ENCODE measurements at places on chromosomes 11 and 22.

DNA sequence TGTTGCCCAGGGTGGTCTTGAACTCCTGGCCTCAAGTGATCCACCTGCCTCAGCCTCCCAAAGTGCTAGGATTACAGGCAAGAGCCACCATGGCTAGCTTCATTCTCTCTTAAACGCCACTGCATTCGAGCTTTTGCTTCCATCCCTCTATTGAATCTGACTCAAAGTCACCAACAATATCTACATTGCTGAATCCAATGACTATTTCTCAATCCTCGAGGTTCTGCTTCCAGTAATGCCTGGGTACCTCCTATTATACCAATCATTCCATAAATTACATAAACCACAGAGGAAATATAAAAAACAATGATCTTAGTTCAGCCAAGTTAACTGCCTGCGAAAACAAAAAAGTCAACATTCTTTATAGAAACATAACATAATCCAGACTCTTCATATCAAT is 11.9 kb upstream of the NXF1 start:
- no peak for DNase-seq

DNA sequence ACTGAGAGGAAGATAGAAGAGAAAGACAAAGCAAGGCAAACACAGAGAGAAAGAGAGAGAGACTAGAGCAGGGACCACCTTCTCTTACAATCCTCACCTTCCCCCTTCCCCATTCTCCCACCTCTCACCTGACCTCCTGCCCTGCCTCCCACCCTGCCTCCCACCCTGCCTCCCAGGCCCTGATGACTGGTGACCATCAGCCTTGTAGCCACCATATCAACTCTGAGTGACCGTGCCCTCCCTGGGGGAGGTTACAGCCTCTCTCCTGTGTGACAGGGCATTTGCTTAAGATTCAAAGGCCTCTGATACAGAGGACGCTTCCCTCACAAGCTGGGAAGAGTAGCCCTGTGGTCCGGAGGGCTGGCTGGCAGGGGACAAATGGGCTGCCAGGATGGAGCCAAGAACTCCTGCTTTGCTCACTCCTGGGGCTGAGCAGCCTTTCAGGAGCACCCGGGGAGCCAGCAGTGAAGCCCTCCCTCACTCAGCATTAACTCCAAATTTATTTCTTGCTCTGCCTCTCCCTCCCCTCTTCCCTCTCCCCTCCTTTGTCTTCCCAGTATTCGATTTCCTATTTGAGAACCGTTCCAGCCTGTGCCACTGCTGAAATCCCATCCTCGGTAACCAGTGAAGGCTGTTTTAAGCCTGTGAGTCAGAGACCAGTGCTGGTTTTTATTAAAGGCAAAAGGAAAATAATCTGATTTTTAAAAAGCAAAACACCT is 125.2 kb upstream of the SYT13 start:
- no peak for DNase-seq

DNA sequence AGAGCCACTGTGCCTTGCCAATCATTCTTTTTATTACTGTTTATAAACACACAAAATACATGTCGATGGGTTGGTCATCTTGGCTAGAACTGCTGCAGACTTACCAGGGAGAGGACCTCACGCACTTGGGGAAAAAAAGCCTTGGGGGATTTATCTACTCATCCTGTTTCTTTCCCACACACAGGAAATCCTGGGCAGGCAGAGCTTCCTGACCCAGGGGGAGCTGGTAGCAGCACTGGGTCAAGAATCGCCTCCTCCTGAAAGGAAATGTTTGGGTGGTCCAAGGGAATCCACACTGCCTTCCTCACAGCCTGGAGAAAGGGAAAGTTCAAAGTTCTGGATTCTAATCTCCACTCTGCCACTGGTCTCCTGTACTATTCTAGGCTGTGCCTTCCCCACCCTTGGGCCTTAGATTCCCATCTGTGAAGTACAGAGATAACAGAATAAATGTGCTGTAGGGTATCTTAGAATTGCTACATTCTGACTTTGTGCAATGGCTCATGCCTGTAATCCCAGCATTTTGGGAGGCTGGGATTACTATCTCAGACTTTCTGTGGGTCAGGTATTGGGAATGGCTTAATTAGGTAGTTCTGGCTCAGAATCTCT is 31.2 kb upstream of the SMTN start:
- DNase-seq, result no peak

- DNase-seq, result no peak
Measured at GRCh38 chr22:39528080-39528661, 4.4 kb downstream of the RPS19BP1 start.

GRCh38 chr11:43674560-43674959 is 6.0 kb upstream of the HSD17B12 start:
- DNase-seq, result no peak

- no peak for DNase-seq
Measured at GRCh38 chr11:111967649-111968048, 30.5 kb downstream of the DIXDC1 start.

- no peak for DNase-seq
Measured at GRCh38 chr11:57278721-57279095, 41.7 kb upstream of the APLNR start.

GRCh38 chr11:120612513-120613263 is 101.1 kb downstream of the GRIK4 start:
- peak; percentile 53 for DNase-seq

DNA sequence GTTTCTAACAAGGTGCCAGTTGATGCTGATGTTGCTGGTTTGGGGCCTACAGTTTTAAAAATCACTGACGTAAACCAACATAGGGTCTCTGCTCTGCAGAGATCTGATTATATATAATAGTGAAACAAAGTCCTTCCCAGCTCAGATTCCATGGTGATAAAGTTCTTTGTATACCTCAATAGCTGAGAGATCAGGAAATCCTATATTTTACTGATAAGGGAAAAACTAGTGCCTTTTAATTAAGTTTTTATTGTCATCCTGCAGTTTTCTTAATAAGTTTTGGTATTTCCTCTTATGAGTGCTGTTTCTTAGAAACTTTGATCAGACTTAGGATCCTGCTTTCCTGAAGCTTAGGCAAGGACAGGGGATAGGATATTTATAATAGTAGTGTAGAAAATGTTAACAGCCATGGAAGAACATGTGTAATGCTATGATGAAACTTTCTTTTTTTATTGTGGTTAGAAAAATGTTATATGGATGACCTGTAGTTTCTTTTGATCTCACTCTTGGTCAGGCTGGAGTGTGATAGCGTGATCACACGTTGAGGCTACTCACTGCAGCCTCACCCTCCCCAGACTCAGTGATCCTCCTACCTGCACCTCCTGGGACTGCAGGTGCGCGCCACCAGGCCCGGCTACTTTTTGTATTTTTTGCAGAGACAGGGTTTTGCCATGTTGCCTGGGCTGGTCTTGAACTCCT is 14.1 kb downstream of the CAPRIN1 start:
- DNase-seq, result no peak

DNA sequence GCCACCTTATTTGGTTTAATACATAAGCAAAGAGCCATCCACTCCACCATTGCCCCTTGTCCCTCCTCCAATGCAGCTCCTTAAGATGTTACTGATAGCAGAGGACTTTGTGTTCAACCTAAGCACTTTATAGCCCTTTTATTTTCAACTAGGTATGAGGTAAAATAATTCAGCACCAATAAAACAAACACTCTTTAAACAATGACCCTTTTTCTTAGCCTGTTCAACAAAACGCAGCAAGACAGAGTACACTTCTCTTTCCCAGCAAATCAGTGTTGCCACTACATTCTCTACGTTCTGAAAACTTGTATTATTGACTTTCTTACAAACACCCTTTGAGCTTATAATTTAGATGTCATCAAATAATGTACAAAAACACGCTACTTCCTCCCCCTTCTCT is 104.0 kb upstream of the IGLL5 start:
- no peak for DNase-seq

DNA sequence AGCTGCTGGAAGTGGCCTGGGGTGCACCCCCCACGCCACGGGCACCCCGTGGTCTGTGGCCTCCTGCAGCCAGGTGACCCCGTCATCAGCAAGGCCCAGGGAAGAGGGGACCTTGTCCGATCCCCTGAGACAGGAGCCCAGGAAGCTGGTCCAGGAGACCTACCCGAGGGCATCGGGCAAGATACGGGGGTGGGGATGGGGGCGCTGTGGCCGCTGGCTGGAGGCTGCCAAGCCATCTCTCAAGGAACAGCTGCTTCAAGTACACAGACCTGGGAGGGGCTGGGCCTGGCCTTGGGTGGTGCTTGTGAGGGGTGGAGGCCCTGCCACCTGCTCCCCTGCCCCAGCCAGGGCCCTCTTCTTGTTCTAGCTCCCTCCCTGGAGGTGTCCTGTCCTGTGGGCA is 1272.1 kb downstream of the BRD1 start:
- DNase-seq, result no peak

DNA sequence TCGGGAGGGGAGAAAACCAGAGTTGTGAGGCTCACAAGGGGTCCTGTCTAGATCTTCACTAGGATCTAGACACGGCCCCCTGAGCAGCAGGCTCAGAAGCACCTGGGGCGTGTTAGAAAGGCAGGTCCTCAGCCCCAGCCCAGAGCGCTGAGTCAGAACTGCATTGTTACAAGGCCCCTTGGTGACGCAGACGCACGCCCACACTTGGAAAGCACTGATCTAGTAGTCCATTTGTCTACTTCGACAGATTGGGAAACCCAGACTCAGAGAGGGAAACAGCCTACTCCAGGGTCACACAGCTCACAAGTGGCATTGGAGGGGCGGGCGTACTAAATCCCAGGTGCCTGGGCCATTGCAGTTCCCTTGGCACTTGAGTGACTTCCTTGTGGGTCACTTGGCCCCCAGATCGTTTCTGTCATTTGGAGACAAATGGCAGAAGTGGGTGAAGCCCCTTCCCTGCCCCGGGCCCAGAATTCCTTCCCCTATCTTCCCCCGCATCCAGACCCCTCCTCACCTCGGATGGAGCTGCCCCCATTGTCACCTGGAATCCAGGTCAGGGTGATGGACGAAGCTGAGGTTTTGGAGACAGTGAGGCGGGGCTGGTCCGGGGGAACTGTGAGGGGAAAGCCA is 110.8 kb downstream of the CEP164 start:
- no peak for DNase-seq

- no peak for DNase-seq
Measured at GRCh38 chr11:31499576-31500178, 9.7 kb downstream of the IMMP1L start.

DNA sequence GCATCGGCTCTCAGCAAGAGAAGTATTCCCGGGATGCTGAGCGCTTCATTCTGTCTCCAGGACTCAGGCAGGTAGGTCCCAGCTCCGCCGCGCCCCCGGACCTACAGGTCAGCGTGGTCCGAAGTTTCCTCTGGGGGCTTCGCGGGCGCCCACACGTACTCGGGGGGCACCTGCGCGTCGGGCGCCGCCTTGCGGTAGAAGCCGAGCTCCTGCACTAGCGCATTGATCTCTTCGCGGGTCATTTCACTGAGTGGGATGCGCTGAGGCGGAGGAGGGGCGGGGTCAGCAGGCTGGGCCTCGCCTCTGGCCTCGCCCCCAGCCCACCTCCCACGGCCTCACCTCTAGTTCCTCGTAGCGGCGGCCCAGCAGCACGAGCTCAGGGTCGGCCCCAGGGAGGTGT is 2.5 kb downstream of the SELENOM start:
- DNase-seq, result no peak

GRCh38 chr22:31144223-31144622 is 3.9 kb upstream of the PLA2G3 start:
- DNase-seq, result no peak

DNA sequence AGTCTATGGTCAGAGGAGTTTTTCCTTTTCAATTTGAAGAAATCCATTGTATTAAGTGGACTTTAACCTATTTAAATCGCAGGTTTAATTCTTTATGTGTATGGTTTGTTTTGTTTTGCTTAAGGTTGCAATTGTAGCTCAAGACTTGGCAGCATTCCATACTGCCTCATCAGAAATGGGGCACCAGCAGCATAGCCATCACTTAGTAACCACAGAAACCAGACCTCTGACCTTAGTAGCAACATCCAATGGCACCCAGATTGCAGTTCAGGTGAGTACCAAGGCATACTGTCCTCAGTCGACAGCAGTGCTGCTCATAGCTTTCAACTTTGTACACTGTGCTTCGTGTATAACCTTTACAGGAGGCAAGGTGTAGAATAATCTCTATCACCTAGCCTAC is 48.4 kb upstream of the WEE1 start:
- no peak for DNase-seq

DNA sequence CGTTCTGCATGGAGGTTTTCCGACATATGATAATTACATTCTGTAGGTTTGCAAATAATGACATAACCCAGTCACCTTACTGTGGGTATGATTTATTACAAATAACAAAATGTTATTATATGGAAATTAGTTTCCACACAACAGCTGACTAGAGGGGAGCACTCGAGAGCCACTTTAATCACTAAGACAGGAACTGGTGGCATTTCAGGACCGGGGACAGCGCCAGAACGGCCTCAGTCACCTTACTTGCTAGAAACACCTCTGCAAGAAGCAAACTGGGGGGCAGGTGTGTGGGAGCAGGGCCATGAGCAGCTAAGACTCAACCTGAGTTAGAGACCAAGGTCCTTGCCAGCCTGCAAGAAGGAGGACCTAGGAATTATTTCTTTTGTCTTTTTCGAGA is 199.9 kb downstream of the DSCAML1 start:
- peak; percentile 30 for DNase-seq

GRCh38 chr11:108559904-108560303 is 33.7 kb downstream of the EXPH5 start:
- no peak for DNase-seq

GRCh38 chr22:25816522-25817059 is 74.6 kb downstream of the MYO18B start:
- DNase-seq, result no peak

DNA sequence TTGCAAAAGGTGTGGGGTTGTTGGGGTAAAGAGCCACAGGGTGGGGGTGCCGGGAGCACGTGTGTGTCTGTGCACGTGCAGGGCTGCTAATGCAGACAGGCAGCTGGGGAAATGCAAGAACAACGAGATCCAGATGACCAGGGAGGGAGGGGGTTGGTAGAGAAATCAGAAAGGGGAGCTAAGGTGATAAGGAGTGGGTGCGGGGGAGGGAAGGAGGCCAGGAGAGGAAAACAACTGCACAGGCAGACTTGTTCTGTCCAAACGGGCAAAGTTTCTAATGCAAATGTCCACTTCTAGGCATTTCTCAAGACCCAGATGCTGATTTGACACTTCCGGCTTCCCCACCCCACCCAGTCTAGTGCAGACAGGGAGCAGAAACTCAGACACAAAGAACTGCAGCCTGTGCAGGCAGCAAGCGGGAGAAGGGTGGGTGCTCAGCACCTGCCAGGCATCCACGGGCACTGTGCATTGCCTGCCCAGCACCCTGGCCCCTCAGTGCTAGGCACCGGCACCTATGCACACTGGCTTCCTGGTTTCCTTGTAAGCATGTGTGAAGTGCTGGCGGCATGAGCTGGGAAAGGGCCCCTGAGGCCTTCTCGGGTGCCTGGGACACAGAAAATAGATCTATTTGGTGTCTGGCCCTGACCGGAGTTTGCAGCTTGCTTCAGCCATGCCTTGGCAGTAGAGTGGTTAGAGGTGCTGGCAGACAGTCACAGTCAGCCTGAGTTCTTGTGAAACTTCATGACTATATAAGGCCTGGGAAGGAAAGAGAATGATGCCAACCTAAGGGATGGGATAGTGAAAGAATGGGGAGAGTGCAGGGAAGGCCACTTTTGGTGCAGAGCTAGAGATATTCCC is 220.1 kb upstream of the SORL1-AS1 start:
- no peak for DNase-seq

GRCh38 chr11:133082453-133082781 is 449.9 kb downstream of the OPCML start:
- DNase-seq, result peak; percentile 37

- no peak for DNase-seq
Measured at GRCh38 chr22:39722032-39722325, 151.4 kb downstream of the CACNA1I start.

GRCh38 chr11:64498136-64498535 is 92.9 kb upstream of the SLC22A12 start:
- DNase-seq, result no peak

- DNase-seq, result no peak
Measured at GRCh38 chr11:77422687-77423086, 51.2 kb downstream of the PAK1 start.

All from colonic mucosa (tissue), 4 donors.